Activated T-helper 17 cell treated with anti-CD3 and anti-CD28 coated beads, Interleukin-2, amount 50 U/mL, for 72 hours (primary cell): ENCODE measurements at places on chromosomes 7 and 10. TPM values are rescaled to one million over a fixed set of nuclear protein-coding genes. Genes with fewer than 3 reads are reported as not detected.

DNA sequence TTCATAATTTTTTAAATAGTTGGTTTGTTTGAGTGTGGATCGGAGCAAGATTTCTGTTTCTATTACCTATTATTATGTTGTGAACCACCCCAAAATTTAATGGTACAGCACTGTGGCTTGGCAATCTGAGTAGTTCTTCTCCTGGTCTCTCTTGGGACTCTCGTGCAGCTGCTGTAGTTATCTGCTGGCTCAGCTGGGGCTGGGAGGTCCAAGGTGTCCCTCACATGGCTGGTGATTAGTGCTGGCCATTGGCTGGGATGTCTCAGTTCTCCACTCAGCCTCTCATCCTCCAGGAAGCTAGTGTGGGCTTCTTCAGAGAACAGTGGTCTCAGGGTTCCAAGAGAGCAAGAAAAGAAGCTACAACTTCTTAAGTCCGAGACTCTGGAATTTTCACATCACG is 15.4 kb downstream of the NPFFR1 start:
- no peak for ATAC-seq

The PIK3AP1 gene
- 6.6 TPM for total RNA-seq

DNA sequence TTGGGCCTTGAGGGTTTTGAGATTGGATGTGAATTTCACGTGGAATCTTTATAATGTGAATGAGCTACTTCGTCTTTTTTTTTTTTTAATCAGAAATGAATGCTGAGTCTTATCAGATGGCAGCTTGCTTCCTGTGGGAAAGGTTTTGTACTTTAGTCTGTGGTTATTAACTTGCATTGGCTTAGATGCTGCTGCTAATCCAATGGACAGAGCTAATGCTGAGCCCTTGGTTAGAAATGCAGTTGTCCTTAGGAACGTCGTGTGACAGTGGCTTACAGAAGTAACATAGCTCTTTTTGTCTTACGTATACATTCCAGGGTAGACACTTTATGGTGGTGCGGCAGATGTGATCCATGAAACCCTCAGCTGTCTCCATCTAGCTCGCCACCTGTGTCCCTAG is 32.8 kb downstream of the ADCY1 start:
- ATAC-seq = no peak

The PON1 gene
- total RNA-seq = not detected

GRCh38 chr7:53350241-53350640 is 314.8 kb downstream of the POM121L12 start:
- ATAC-seq = no peak

The CALML5 gene
- not detected for total RNA-seq

DNA sequence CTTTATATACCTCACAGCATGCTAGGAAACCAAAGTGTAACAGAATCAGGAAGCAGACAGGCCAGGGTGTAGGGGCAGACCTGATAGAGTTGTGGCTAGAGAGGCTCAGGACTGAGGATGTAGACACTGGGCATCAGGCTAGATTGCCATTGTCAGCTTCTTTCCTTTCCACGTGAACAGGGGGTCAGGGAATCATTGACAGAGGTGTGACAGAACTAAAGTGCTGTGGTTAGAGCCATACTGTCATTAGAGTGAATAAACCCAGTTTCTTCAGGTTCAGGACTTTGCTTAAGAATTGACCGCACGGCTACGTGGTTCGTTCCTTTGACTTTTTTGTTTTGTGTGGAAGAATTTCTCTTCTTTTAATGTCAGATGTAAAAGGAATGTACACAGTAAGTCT is 90.7 kb downstream of the CALD1 start:
- ATAC-seq = no peak

- ATAC-seq = no peak
Measured at GRCh38 chr7:101237206-101238067, at the start of gene CLDN15. CLDN15 (minus strand) TSS chr7:101237802; CDS start chr7:101237581, 221 bp downstream.
